ENCODE measurements at places on chromosomes 2 and 18.

GRCh38 chr2:72991980-72992733, 74.8 kb downstream of the EMX1 start:
- DNase-seq = no peak

DNA sequence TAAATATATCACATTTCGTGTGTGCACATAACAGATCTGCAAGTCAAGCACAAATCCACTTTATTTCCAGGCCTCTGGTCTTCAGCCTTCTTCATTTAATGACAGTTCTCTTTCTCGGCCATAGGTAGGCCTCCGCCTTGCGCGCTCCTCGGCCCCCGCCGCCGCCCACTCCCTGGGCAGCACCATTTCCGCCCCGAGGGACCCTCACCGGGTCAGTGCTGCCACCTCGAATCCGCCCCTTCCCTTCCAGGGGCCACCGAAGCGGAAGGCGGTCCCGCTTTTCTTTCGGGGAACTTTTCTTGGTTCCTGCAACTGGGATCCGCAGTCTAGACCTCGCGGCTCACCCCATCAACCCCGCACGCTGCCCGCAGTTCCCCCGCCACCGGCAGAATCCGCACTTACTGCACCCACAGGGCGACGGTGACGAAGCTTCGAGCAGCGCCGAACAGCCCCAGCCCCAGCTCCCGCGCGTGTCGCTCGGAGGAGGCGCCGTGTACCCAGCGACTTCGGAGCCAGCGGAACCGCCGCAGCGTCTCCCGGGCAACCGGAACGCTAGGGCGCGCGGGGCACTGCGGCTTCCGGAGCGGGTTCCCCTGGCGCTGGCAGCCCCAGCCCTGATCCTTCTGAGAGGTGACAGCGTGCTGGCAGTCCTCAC, at the start of gene CDKL4:
Gene CDKL4 (minus strand): TSS at position 502 of the 655 bp plus-strand sequence.
- DNase-seq = peak; percentile 31

- DNase-seq = no peak
Observed at GRCh38 chr2:12399240-12399639, 317.5 kb upstream of the TRIB2 start.

DNA sequence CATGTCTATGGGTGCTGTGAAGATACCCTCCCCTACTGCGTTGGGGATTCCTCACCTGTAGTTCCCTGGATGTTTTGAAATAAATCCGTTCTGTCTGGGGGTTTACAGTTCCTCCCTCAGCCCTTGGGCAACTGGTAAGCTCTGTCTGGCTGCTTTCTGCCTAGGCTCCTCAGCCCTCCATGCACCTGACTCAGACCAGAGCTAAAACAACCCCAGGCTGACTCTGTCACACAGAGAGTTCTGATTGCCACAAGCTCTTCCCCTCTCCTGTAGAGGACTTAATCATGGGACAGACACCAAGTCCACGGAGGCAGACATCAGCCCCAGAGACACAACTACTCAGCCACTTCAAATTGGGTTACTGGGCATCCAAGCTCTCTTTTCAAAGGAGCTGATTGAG, 6.3 kb downstream of the VIT start:
- no peak for DNase-seq

- no peak for DNase-seq
Observed at GRCh38 chr18:5787936-5788335, 107.4 kb downstream of the TMEM200C start.

GRCh38 chr2:10208736-10209135, 86.2 kb downstream of the RRM2 start:
- DNase-seq = no peak
